ENCODE measurements at places on chromosomes 7 and 10.

GRCh38 chr10:101444058-101444898, 90.3 kb downstream of the BTRC start:
- ATAC-seq = no peak

DNA sequence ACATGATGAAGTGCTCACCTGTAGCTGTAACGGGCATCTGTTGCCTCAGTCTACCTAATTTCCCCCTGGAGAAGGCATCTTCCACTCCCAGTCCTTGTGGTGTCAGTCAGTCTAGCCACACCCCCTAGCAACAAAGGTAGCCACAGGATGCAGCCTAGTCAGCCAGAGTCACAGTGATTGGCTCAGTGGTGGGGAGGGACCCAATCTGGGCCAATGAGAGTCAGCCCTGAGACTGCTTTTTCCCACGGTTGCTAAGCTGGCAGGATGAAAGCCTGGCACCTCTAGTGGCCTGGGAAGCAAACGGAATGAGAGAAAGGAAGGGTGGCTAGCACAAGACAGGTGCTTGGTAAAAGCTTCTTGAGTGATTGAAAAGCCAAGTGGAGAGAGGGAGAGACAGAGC, 118.6 kb downstream of the SH3PXD2A start:
- no peak for ATAC-seq

GRCh38 chr7:27196287-27196767, 3.6 kb downstream of the HOXA13 start:
- no peak for ATAC-seq

GRCh38 chr10:8617792-8618191, 563.3 kb downstream of the GATA3 start:
- ATAC-seq = no peak

DNA sequence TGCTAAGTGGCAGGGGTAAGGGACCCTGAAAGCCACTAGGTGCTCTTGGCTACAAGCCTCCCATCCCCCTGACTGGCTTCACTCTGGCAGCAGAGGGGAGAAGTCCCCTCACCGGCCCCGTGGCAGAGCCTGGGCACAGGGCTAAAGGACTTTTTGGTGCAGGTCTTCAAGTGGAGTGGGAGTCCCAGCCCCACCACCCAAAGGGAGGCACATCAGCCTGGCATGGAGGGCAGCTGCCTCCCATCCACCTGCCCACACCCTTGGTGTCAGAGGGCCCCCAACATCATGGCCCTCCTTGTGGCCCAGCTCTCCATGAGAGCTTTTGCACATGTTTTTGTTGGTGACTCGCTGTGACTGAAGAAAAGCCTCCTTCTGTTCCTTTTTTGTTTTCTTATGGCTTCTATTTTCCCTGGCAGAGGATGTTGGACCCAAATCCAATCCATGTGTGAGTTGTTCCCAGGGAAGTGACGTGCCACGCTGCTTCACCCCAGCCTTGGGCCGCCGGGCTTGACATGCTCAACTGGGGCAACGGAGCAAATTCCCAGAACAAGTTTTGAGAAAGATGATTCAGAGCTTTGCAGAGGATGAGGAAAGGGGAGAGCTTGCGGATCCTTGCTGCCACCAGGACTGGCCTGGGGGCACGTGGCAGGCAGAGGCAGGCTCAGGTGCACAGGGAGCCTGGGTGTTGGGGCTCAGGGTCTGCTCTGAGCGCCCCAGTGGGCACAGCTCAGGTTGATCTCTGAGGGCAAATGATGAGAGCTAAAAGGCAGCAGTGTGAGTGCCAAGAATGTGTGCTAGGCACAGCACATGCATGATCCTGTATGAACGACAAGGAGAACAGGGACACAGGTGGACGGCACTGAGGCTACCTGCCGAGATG, 1.9 kb upstream of the AEBP1 start:
- no peak for ATAC-seq

DNA sequence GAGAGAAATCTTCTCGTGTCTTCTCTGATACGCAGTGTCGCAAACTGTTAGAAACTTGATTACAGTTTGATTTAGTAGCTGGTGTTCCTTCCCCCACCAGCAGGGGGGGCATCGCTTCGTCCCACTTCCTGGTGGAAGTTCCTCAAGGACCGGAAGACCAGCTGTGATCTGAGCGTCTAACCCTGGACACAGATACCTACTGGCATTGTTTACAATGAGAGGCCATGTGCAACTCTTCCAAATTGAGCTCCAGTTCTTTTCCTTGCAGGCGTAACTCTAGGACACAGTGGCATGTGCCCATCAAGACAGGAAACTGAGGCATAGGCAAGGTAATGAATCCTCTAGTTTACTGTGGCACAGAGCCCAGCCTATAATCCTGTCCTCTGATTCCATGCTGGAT, 219.0 kb downstream of the CCDC3 start:
- no peak for ATAC-seq

- no peak for ATAC-seq
Measured at GRCh38 chr10:52229291-52229931, 84.7 kb upstream of the DKK1 start.

- ATAC-seq = no peak
Measured at GRCh38 chr7:141928845-141929195, 12.6 kb downstream of the OR9A4 start.

DNA sequence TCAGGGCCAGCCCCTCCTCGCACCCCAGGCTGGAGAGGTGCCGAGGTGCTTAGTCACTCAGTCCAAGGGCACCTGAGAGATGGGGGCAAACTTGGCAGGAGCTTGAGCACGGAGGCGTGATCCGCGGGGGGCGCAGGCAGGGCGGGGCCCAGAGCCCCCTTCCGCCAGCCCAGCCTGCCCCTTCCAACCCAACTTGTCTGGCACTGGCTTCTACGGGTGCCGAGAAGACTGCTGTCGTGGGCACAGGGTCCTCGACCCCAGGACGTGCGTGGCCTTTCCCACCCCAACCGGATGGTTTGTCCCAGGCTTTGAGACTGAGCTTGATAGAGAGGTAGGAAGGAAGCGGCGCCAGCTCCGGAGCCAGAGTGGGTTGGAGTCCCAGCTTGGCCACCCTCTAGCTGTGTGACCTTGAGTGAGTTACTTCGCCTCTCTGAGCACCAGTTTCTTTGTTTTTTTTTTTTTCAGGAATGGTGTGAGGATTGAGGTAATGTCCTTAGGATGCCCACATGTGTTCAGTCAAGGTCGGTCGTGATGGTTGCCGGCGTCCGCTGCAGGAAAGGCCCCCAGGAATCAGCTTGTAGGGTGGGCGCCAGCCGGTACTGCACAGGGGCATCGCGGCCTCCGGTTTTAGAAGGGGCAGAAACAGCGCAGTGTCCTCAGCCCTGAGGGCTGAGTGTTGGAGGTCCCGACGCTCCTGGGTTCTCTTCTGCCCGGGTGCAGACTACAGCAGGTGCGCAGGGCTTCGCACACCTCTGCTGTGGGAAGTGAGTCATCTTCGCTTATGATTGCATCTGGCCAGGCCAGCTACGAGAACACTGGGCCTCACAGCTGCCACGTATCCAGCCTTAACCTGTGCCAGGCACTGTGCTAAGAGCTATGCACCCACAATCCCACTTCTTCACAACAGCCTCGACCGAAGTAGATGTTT, 28.6 kb upstream of the VAX1 start:
- no peak for ATAC-seq

DNA sequence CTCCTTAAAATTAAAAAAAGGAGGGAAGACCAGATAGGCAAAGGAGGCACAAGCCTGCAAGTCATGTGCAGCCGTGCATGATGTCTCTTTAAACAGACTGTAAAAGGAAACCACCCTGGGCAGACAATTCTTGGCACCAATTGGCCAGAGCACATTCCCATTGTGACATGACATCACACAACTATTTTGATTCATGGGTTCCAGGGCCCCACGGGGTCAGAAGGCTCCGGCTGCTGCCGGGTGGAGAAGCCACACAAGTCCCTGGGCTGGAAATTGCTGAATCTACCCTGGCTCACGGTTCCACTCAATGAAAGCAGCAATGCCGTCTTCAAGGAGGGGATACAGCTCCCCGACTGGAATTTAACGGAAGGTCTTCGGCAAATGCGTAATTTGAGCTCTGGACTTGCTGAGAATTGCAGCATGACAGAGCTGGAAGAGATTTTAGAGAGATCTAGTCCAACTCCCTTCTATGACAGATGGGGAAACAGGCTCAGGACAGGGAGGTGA, 140.5 kb downstream of the PRKAG2 start:
- ATAC-seq = no peak

GRCh38 chr7:151720280-151720679, 156.6 kb downstream of the PRKAG2 start:
- no peak for ATAC-seq
